Caco-2 (cell line): ENCODE measurements at places on chromosomes 4 and X.
A peak's percentile ranks its signal among the peaks of the same experiment; 100 is the strongest.

DNA sequence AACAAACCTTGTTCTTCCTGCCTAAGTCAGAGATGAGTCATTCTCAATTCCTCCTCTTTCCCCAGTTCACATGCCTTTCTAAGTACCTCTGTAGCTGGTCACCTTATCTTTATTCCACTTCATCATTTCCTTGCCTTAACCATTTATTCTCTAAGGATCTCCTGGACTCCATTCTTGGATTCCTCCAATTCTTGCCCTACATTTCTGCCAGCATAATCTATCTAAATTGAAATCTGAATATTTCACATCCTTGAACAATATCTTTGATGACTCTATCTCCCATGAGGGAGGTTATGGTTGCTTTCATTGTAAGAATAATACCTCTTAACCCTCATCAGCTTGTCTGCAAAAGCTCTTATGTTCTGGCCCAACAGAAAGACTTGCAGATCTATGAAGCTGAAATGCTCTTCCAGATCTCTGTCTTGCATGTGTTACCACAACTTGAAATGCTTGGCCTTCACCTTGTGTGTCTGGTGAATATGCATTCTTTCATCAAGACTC is 28.6 kb upstream of the PDE5A start:
- no peak for DNase-seq

DNA sequence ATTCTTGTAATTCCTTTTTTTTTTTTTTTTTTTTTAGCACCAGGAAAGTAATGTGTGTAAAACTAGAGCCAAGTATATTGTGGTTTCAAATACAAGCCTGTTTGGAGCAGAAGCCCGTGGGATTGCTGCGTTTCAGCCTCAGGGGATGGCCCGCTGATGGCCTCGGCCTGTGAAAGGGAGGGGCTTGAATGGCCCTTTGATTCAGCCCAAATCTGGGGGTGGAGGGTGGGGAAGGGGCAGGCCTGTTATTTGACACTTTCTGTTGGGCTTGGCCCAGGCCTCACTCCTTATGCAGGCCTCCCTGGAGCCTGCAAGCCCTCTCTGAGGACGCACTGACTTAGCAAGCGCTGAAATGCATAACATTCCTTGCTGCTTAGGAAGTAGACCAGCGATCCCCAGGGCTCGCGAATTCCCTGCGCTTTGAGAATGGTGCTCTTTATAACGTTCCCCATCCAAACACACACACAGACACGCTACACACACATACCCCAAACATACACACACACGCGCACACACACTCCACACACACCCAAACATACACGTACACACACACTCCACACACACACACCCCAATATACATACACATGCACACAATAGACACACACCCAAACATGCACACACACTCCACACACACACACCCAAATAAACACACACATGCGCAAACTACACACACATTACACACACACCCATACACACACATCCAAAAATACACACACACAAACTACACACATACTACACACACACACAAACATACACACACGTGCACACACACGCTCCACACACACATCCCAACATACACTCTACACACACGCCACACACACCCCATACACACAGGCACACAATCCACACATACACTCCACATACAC is 29.6 kb downstream of the TLR10 start:
- DNase-seq, result peak; percentile 75

DNA sequence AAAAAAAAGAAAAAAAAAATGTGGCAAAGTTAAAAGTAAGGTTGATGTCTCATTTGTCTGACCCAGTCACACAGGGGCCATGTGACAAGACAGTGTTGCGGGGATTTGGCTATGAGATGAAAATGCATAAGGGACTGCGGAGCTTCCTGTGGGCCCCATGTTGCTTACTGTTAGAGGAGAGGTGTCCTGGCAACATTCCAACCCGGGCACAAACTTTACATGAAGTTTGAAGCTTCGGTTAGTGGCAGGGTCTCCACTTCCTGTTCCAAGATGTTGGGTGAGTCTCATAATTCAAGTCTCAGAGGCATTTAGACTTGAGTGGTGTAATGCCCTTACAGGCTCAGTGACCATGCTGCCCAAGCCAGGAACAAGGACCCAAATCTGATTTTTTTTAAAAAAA is 111.3 kb downstream of the MAML3 start:
- DNase-seq, result no peak

GRCh38 chrX:110170029-110170428 is 147.9 kb downstream of the AMMECR1 start:
- no peak for DNase-seq

- no peak for DNase-seq
Measured at GRCh38 chr4:136713140-136713539, 819.2 kb downstream of the PCDH18 start.

- no peak for DNase-seq
Measured at GRCh38 chr4:130154901-130155300, 1058.9 kb downstream of the C4orf33 start.

DNA sequence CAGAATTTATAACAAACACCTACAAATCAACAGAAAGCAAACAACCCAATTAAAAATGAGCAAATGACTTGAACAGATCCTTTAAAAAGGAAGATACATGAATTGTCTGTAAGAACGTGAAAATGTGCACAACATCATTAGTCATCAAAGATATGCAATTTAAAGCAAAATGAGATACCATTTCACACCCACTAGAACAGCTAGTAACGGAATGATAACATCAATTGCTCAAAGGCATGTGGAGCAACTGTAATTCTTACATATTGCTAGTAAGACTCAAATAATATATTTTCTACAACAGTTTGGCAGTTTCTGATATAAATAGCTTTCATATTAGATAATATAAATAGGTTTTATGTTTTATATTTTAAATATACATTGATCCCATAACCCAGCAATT is 82.5 kb downstream of the LCORL start:
- DNase-seq, result no peak

DNA sequence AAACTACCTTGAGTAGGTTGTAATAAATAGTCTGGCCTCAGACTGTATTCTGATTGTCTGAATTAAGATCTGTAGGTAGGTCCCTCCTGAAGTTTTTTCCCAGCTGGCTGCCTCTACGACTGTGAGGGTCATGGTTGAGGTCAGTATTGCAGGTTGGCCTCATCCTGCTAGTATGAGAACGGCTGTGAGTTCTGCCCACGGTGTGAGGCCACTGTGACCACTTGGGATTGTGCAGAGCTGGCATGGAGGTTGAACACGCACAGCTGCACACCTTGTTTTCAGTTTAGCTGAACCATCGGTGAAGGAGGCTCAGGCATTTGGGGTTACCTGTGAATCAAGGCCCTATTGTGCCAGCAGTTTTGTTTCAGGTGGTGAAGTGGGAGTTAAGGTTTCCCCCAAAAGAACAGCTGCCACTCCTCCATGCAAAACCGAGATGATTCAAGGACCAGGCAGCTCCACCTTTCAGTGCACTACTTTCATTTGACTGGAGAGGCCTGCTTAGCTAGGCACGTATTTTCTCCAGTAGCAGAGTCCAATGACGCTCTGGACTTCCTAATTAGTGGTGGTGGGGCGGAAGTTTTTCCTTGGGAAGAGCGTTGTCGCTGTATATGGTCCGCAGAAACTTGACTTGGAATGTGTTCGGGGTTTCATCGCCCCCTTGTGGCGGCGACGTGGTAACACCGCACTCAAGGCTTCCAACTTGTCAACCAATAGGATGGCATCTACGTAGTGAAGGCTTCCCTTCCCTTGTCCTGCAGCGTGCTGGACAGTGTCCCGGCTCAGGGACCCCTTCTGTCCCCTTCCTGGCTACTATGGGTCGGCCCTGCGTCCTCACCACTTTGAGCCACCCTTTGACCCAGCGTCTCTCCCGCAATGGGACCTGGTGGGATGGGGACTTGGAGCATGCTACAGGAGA is 13.8 kb downstream of the CMC4 start:
- peak; percentile 52 for DNase-seq

GRCh38 chr4:176013476-176014247 is 52.0 kb upstream of the WDR17 start:
- DNase-seq, result no peak

- no peak for DNase-seq
Measured at GRCh38 chr4:79685542-79685941, 277.5 kb upstream of the GK2 start.

DNA sequence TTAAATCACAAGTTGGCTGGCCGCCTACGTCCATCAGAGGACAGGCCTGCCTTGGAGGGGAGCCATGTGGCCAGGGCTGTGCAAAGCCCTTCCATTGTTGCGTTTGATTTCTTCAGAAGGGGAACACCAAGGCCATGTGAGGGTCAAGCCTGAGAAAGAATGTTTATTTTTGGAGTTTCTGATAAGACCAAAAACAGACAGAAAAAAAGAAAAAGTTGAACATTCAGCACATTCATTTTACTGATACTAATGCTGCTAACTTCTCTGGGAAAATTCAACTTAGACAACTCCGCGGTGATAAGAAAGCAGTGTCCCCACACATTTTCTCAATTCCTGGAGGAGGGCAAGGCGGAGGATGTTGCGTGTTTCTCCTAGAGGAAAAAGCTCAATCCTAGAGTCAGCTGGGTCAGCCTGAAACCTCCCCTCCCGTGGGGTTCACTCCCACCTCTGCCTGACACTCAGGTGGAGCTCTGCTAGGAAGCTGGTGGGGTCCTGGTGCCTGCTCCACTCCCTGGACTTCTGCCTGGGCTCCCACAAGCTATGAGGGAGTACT is 63.5 kb downstream of the ANAPC4 start:
- no peak for DNase-seq
